ENCODE measurements at places on chromosomes 1 and 21. TPM values are rescaled to one million over a fixed set of nuclear protein-coding genes. Genes with fewer than 3 reads are reported as not detected.

Gene WDR77
- total RNA-seq = 27.5 TPM

Gene CFAP107
- total RNA-seq = 0.62 TPM

Gene LCE2B
- total RNA-seq = not detected

Gene ANGPTL1
- total RNA-seq = 98.2 TPM
